ENCODE measurements at places on chromosomes 2 and 18.
A peak's percentile ranks its signal among the peaks of the same experiment; 100 is the strongest.

GRCh38 chr18:50560681-50561629 is 1.1 kb downstream of the MAPK4 start:
- DNase-seq, result no peak
- no peaks in the 10 kb centered on the region for H3K36me3 ChIP-seq
- peaks cover 25% of the 10 kb centered on the region for H3K27me3 ChIP-seq
- H3K4me3 ChIP-seq, result peak overlapping the region; percentile 61
- H3K27ac ChIP-seq, result no peak overlapping the region

DNA sequence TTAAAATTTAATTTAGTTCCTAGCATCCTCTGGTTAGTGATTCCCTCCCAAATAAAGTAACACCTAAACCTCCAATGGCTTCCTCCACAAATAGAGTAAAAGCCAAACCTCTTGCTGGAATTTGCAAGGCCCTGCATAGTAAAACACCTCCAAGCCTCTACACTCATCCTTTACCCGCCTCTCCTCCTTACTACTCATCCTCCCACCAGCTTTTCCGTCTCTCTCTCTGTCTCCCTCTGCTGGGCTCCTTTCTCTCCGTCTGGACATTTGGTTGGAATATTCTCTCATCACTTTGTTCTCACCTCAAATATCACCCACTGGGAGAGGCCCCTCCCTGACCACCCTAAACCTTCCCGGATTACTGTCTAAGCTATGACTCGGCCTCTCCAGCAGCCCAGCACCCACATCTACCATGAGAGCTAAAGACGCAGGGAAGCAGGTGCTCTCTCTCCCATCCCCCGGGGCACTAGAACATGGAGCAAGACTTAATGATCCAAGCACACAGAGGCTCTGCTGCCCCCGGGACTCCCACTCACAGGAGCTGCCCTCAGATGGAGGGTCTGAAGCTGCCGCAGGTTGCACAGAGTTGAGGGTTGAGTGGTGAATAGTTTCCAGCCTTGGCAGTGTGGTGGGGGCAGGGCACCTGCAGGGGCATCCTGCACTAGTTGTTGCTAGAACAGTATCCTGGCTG is 167.2 kb downstream of the FBXO15 start:
- H3K27me3 ChIP-seq, result no peaks in the 10 kb centered on the region
- peak; percentile 4 for DNase-seq

GRCh38 chr2:117980783-117981676 is 32.8 kb downstream of the CCDC93 start:
- no peak overlapping the region for H3K4me3 ChIP-seq
- no peak for DNase-seq
- H3K4me1 ChIP-seq, result no peaks in the 10 kb centered on the region
- H3K27me3 ChIP-seq, result no peaks in the 10 kb centered on the region

DNA sequence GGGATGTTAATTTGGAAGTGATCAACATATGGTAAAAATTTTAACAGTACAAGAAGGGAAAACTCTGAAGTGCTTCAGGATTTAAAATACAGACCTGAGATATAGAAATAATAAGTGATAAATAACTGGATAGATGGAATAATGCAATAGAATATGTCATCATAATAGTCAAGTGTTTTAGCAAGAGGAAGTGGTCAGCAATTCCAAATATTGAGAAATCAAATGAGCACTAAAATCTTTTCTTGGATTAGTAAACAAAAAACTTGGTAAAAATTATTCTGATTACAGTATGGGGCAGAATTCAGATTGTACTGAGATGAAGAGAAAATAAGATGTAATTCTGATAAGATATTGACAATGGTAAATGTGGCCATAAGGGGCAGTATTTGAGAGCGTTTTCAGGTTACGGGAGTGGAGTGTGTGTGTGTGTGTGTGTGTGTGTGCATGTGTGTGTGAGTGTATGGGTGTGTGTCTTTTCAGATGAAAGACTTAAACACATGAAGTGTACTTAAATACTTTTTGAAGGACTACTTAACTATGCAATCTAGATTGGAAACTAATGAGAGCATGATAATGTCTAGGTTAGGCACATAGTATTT is 217.9 kb upstream of the ITGA4 start:
- no peaks in the 10 kb centered on the region for H3K36me3 ChIP-seq
- DNase-seq, result peak; percentile 53
- no peaks in the 10 kb centered on the region for H3K4me1 ChIP-seq
- no peaks in the 10 kb centered on the region for H3K27me3 ChIP-seq
- no peak overlapping the region for H3K4me3 ChIP-seq
- H3K27ac ChIP-seq, result no peak overlapping the region

- no peak for DNase-seq
- H3K4me1 ChIP-seq, result no peaks in the 10 kb centered on the region
- no peaks in the 10 kb centered on the region for H3K36me3 ChIP-seq
- no peaks in the 10 kb centered on the region for H3K27me3 ChIP-seq
- H3K4me3 ChIP-seq, result no peak overlapping the region
Observed at GRCh38 chr2:68435615-68436014, 31.5 kb downstream of the FBXO48 start.

DNA sequence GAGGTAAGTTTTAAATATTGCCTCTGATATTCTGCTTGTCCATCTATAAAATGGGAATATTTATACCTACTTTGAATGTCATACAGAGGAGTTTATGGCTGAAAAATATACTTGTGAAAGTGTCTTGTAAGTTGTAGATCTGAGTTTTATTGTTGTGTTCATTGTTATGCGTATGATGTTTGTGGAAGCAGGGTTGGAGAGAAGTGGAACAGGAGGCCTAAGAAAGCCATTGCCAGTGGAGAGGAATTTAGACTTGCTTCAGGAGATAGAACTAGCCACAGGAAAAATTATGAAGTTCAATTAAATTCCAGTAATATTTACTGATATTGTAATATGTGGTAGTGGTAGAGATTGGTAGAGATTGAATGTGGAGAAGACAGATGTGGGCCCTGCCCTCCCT is 491.9 kb upstream of the FANCL start:
- H3K36me3 ChIP-seq, result no peaks in the 10 kb centered on the region
- H3K4me3 ChIP-seq, result no peak overlapping the region
- H3K27ac ChIP-seq, result no peak overlapping the region
- H3K4me1 ChIP-seq, result 0 out of 2 replicates have a peak, but pooled peaks cover 7% of the 10 kb centered on the region
- no peaks in the 10 kb centered on the region for H3K27me3 ChIP-seq

GRCh38 chr2:206482123-206482522 is 38.8 kb downstream of the ADAM23 start:
- no peak overlapping the region for H3K27ac ChIP-seq
- no peaks in the 10 kb centered on the region for H3K27me3 ChIP-seq
- H3K36me3 ChIP-seq, result no peaks in the 10 kb centered on the region
- H3K4me3 ChIP-seq, result no peak overlapping the region

DNA sequence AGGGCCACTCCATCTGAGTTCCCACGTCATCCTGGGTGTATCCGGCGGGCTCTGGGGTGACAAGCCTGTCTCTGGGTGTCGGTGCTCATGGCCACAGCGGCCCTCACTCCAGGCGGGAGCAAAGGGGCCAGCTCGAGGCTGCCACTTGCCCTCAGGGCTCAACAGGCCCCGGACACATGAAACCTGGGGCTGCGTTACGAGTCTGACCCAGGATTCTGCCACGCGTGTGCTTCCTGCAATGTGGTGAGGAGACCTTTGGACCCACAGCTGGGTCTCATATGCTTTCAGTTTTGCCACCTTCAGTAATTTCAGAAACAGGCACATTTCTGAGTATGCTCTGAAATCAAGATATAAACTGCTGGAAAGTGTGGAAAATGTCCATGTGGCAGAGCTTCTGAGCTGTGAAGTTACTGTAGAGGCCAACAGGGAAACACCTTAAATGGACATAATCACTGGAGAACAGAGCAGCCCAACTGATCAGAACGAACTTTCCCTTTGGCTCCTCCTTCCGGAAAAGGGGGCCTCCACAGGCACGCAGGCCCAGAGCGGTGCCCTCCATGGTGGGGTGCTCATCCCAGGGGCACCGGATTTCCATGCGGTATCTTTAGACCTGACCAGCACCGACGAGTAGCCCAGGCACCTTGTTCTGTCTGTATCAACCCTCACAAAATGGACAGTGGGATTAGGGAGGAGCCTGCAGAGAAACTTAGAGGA is 14.1 kb downstream of the PER2 start:
- H3K4me3 ChIP-seq, result no peak overlapping the region
- H3K4me1 ChIP-seq, result no peaks in the 10 kb centered on the region
- no peak for DNase-seq

DNA sequence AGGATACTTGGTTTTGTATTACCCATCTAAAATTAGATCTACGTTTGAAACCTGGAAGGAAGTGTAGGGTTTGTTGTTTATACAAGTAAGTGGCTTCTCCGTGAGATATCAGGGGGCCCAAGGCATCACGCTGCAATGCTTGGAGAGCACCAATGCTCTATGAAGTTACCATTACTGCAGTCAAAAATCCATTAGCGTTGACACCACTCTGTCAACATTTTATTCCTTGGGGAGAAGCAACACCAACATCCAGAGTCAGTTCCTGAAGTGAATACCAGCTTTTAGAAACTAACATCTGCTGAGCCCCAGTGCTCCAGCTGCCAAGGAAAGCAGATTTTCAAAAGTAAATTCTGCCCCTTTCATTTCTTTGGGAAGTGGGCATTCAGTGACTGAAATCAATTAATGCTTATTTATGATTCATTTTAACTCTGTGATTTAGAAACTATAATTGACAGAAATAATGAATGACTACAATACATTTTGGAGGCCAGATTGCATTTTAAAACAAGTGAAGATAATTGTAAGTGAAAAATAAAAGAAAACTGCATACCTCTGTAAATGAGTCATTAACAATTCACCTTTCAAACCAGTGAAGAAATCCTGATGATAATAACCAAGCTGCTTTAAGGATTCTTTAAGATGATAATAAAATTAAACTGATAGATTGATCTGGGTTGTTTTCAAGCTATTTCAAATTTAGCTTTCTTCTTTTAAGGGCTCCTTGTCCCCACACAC is 30.5 kb downstream of the LRP1B start:
- DNase-seq, result no peak
- H3K27ac ChIP-seq, result peak overlapping the region; percentile 16
- H3K4me3 ChIP-seq, result no peak overlapping the region

DNA sequence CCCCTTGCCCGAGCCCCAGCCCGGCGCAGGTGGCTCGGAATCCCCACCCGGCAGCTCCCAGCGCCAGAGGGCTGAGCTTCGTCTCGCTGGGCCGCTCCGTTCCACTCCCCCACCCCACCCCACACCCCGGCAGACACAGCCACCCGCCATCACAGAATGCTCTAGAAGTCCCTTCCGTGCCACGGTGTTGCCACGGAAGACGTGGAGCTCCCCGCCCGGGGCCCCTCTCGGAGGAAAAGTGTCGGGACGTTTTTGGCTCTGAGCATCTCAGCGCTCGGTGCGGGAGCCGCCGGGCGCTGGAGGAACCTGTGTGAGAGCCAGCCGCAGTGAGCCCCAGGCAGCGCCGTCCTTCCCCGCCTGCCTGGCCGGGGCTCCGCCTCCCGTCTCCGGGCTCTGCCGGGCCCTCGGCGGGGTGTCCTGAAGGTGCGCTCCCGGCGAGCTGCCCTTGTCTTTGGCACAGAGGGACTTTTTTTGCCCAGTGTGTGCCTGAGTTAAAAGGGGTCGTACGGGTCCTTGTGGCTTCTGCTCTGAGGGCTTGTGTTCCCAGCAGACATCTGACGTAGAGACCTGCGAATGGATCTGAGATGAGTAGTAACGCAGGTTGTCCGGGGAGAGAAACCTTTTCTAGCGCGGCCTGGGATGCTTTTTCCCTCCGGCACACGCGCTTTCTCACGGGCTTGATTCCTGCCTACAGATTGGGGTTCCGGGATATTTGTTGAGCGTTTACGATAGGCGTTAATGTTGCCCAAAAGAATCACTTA is 1.8 kb downstream of the ZCCHC2 start:
- no peaks in the 10 kb centered on the region for H3K36me3 ChIP-seq
- no peak for DNase-seq
- H3K27me3 ChIP-seq, result no peaks in the 10 kb centered on the region
- peaks cover 21% of the 10 kb centered on the region for H3K4me1 ChIP-seq
- peak overlapping the region; percentile 61 for H3K4me3 ChIP-seq

- peaks cover 29% of the 10 kb centered on the region for H3K4me1 ChIP-seq
- DNase-seq, result no peak
- no peaks in the 10 kb centered on the region for H3K27me3 ChIP-seq
- no peaks in the 10 kb centered on the region for H3K36me3 ChIP-seq
- H3K27ac ChIP-seq, result no peak overlapping the region
Observed at GRCh38 chr2:105103481-105103880, 65.6 kb downstream of the MRPS9 start.

GRCh38 chr2:78780256-78780655 is 245.2 kb upstream of the REG3G start:
- H3K27ac ChIP-seq, result no peak overlapping the region
- no peaks in the 10 kb centered on the region for H3K27me3 ChIP-seq
- H3K36me3 ChIP-seq, result no peaks in the 10 kb centered on the region
- no peaks in the 10 kb centered on the region for H3K4me1 ChIP-seq
- no peak overlapping the region for H3K4me3 ChIP-seq
- DNase-seq, result no peak

GRCh38 chr2:160175169-160176134 is 24.6 kb downstream of the ITGB6 start:
- H3K4me3 ChIP-seq, result no peak overlapping the region
- no peaks in the 10 kb centered on the region for H3K36me3 ChIP-seq

DNA sequence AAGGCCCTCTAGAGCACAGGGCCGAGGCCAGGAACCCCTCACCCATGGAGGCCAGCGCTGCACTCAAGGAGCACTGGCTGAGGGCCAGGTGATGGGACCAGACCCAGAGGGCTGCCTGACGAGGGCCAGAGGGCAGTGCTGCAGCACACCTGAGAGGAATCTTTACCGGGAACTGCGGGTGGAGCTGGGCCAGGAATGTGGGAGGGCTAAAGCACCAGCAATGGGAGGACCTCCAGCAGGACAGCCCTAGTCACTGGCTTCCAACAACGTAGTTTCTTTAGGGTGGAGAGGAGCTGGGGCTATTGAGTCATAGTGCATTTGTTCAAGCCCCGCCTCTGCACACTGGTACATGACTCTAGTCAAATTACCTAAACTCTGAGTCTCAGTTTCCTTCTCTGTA is 143.4 kb downstream of the TMEM17 start:
- H3K36me3 ChIP-seq, result no peaks in the 10 kb centered on the region
- no peak overlapping the region for H3K4me3 ChIP-seq
- H3K27ac ChIP-seq, result no peak overlapping the region
- no peaks in the 10 kb centered on the region for H3K27me3 ChIP-seq
- H3K4me1 ChIP-seq, result no peaks in the 10 kb centered on the region

DNA sequence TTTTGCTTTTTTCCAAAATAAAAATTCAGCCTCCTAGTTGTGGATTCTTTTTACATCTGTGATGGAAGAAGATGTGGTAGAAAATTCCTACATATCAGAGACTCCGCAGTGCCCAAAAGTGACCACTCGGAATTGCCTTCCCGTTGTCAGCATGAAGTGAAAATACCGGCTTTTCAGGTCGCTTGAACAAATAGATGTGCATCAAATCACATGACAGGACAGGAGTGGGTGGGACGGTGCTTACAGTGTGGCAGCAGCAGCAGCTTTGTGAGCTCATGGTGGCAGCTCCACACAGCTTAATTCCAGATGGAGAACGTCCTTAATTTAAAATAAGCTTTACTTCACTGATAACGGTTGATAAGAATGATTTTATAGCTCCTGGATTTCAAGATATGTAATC is 20.3 kb downstream of the SALL3 start:
- H3K27ac ChIP-seq, result no peak overlapping the region
- H3K36me3 ChIP-seq, result no peaks in the 10 kb centered on the region
- H3K4me1 ChIP-seq, result peaks cover 12% of the 10 kb centered on the region
- 0 out of 2 replicates have a peak overlapping the region, but pooled peaks have one; percentile 6 for H3K4me3 ChIP-seq

- H3K27me3 ChIP-seq, result no peaks in the 10 kb centered on the region
- peak overlapping the region; percentile 25 for H3K27ac ChIP-seq
- DNase-seq, result no peak
- H3K36me3 ChIP-seq, result no peaks in the 10 kb centered on the region
- H3K4me1 ChIP-seq, result peaks cover 21% of the 10 kb centered on the region
Observed at GRCh38 chr2:37653805-37654378, 17.6 kb downstream of the CDC42EP3 start.

GRCh38 chr2:38097258-38097987 is 21.5 kb upstream of the CYP1B1 start:
- H3K27me3 ChIP-seq, result no peaks in the 10 kb centered on the region
- H3K36me3 ChIP-seq, result no peaks in the 10 kb centered on the region

All from HCT116 (cell line).